Vein endothelial cell (primary cell): ENCODE measurements at places on chromosomes 13 and 19. TPM values are rescaled to one million over a fixed set of nuclear protein-coding genes. Genes with fewer than 3 reads are reported as not detected.

Gene ZNF208
- 0.19 TPM in 1 of 2 replicates, not detected in the other for total RNA-seq

Gene NFIX
- 13.2 and 16.0 TPM in 2 replicates for total RNA-seq

Gene REEP6
- total RNA-seq, result 0.86 and 0.98 TPM in 2 replicates

Gene PRR12
- 5.3 and 5.9 TPM in 2 replicates for total RNA-seq

Gene CACNA1A
- 0.48 and 0.65 TPM in 2 replicates for total RNA-seq
